Stimulated activated naive CD4-positive, alpha-beta T cell (primary cell): ENCODE measurements at places on chromosomes 2 and 18.

DNA sequence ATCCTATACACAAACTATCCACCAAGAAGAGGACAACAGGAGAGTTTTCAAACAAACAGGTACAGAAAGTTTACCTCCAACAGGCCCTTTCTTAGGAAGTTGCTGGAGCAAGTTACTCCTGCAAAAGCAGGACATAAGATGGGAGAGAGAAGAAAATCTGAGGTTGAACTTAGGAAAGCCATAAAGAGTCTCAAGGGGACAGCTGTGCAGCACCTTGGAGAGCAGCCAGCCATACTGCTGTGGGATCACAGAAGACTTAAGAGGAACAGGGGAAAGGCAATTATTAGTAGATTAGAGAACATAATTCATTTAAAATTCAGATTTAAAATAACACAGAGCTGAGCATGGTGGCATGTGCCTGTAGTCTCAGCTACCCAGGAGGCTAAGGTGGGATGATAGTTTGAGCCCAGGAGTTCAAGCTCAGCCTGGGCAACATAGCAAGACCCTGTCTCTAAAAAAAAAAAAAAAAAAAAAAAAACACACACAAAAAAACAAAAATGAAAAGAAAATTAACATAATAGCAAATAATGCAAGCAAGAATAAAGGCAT, 148.1 kb upstream of the SIX3 start:
- DNase-seq = no peak

- no peak for DNase-seq
Observed at GRCh38 chr2:58135861-58136260, 89.3 kb downstream of the VRK2 start.

DNA sequence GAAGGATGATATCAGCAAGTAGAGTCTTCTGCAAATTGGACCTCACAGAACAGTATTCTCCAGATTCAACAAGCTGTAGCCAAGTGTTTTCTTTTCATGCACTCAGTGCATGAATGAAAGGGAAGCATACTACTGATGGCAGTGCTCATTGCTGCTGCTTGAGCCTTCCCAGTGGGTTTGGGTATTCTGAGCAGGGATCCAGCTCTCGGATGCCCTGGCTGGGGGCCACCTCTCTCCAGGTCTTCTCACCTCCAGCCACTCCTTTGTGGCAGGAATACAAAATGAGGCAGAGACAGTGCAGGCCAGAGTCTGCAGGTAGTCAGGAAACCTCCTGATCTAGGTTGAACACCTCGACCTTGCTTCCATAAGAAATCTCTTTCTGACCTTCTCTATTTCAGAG, 390.4 kb upstream of the CELF4 start:
- DNase-seq = no peak

GRCh38 chr2:134515137-134515536, 203.7 kb downstream of the TMEM163 start:
- DNase-seq = no peak

- DNase-seq = no peak
Observed at GRCh38 chr2:9497017-9497416, 22.7 kb downstream of the IAH1 start.

- no peak for DNase-seq
Observed at GRCh38 chr18:51006061-51006818, 23.8 kb upstream of the SMAD4 start.

- DNase-seq = no peak
Observed at GRCh38 chr2:41711736-41712135, 336.1 kb upstream of the PKDCC start.

GRCh38 chr2:239727776-239728600, 297.2 kb downstream of the NDUFA10 start:
- DNase-seq = no peak

DNA sequence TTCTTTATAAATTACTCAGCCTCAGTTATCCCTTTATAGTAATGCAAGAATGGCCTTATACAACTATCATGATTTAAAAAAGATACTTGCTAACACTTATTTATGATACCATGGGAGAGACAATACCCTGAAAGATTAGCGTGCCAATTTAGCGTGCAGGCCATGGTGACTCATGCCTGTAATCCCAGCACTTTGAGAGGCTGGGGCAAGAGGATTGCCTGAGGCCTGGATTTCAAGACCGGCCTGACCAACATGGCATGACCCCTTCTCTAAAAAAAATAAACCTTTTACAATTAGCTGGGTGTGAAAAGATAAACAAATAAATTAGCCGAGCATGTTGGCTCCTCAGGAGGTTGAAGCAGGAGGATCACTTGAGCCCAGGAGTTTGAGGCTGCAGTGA, 493.4 kb upstream of the FSIP2 start:
- DNase-seq = no peak

DNA sequence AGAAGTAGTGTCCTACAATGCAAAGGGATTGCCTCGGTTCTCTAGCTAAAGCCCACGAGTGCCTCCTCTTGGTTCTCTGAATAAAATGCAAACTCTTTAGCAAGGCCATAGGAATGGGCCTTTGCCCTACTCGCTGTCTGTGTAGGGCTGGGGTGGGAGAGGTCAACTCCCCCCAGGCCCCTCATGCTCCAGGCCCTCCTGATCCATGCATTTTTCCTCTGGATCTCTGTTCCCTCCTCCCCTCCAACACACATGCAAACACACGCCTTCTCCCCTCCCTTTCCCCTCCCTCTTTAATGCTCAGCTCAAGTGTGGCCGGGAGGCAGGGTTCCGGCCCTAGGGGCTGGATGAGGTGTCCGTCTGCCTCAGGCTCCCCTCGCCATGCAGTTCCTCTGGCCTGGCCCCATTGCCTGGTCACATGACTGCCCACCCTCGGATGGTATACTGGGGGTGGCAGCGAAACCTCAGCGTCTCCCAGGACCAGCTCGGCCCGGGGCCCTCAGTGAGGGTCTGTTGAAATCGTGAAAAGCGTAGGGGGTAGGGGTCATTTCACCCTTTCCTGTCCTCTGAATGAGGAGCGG, 14.9 kb upstream of the KLF11 start:
- no peak for DNase-seq

DNA sequence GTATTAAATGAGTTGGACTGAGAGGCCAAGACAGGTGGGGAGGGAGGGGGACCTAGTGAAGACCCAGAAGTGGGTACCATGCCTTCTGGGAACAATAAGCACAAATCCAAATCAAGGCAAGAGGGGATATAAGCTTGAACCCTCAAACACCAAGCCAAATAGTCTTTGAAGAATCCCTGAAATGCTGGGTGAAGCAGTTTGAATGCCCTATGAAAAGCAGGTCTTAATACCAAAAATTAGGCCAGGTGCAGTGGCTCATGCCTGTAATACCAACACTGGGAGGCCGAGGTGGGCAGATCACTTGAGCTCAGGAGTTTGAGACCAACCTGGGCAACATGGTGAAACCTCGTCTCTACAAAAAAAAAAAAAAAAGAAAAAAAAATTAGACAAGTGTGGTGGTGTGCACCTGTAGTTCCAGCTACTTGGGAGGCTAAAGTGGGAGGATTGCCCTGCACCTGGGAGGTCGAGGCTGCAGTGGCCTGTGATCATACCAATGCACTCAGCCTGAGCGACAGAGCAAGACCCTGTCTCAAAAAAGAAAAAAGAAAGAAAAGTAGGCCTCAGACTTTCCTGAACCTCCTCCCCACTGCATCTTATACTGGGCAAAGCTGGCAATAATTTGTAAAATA, 3.5 kb downstream of the PCBP1 start:
- DNase-seq = no peak

- no peak for DNase-seq
Observed at GRCh38 chr2:36705326-36706020, 9.0 kb downstream of the VIT start.

DNA sequence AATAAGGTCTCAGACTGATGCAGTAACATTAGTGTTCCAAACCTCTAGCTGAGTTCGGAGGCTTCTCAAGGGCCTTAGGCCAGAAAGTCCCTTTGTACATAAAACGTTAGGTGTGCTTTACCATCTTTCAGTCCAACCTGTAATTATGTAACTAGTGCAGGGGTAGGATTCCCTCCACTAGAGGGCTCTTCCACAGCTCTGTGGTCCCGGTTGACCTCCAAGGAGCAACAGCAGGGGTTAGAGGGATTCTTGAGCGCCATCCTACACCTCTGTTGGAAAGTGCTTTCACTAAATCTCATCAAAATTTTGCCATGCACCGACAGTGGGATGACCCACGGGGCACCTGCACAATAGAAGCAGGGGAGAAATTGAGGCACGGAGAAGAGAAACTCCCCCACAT, 155.8 kb upstream of the LRP1B start:
- DNase-seq = no peak

GRCh38 chr2:39432701-39433100, 4.4 kb downstream of the MAP4K3 start:
- DNase-seq = no peak

- DNase-seq = no peak
Observed at GRCh38 chr2:124874676-124875075, 849.6 kb downstream of the CNTNAP5 start.

DNA sequence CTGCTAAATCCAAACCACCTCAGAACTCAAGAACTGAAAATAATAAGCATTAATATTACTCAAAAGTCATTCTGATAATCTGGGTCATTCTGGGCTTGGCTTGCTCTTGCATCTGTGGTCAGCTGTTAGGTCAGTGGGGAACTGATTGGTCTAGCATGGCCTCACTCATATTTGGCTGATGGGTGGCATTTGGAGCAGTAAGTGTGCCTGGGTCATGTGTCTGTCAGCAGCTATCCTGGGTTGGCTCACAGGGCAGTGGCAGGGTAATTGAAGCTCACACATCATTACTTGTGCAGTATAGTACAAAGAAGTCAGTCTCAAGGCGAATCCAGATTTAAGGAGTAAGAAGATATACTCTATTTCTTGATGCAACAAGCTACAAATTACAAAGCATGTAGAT, 9.6 kb downstream of the RPL37A start:
- DNase-seq = no peak

- no peak for DNase-seq
Observed at GRCh38 chr2:188813857-188814256, 160.3 kb upstream of the COL3A1 start.

DNA sequence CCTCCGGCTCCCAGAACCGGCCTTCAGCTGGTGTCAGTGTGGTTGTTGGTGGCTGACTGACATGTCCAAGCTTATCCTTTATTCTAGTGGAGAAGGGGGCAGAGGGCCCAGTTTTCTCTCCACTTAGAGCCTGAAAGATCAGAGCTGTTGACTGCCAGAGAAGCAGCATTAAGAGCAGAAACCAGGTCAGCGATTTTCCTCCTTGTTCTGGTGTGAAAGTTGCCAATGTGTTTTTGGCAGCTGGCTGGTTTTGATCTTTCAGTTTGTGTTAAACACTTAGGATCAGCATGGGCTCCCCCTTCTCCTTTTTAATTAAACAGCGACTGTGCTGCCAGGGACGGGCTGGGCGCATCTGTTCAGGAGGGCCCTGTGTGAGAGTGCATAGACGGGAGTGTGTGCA, 100.9 kb downstream of the ASAP2 start:
- no peak for DNase-seq

DNA sequence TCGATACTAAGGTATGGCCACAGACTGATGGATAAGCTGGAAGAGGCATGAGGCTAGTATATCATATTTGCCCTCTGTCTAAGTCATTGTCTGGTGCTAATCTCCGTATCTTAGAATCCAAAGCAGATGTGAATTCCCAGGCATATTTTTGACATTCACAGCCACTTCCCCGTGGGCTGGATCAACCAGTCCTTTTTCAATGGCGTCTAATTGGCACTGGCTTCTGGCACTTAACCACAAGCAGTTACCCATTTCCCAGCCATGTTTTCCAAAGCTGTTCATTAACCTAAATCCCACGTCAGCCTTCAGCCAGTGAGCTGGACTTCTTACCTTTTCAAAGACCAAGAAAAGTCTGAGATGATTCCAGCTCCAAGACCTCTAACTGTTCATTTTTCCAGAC, 20.7 kb upstream of the ZNF407 start:
- no peak for DNase-seq

DNA sequence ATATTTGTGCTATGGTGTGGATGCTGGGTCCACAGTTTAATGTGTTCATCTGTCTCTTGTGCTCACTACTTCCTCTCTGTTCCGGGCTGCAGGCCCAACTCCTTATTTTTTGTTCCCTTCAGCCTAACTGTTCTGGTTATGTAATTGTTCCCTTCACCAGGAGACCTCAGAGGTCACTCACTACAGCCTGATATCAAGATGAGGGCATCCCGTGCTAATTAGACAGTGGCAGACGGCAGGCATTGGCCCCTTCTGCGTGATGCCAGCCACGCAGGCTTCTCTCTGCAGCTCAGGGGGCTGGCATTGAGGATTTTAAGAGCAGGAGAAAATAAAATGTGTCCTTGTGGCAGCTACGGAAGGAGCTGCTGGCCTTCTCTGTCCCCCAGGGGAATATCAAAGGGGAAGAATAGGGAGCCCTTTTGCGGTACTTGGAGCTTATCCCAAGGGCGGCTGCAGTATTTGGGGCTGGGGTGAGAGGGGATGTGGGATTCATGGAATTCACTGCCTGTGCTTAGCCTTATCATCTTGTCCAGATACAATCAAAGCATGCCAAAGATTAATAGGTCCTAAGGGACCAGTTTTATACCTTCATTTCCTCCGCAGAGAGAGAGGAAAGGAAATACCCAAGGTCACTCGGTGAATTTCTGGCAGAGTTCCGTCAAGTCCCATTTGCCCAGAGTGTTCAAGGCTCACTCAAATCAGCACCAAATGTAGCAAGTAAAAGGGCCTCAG, 53.3 kb upstream of the TRIB2 start:
- DNase-seq = no peak

DNA sequence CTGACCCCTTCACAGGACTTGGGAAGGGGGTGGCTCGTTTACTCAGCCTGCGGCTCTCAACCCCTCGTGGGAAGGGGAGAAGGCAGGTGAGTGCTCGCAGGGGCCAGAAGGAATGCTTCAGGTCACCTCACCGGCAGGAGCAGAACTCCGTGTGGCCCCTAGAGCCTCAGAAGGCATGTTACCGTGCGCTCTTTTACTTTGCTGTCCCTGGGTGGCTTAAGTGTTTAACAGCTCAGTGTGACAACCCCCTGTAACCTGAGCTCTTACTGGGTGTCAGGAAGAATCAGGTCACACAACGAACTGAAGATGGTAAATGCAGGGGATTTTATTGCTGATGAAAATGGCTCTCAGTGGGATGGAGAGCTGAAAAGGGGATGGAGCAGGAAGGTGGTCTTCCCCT, 1235.4 kb downstream of the LRP1B start:
- no peak for DNase-seq

GRCh38 chr2:50529600-50530218, 502.2 kb downstream of the NRXN1 start:
- DNase-seq = no peak

GRCh38 chr2:70525032-70525431, 28.6 kb downstream of the TGFA start:
- no peak for DNase-seq

GRCh38 chr2:19982268-19982667, 7.6 kb downstream of the WDR35 start:
- no peak for DNase-seq

DNA sequence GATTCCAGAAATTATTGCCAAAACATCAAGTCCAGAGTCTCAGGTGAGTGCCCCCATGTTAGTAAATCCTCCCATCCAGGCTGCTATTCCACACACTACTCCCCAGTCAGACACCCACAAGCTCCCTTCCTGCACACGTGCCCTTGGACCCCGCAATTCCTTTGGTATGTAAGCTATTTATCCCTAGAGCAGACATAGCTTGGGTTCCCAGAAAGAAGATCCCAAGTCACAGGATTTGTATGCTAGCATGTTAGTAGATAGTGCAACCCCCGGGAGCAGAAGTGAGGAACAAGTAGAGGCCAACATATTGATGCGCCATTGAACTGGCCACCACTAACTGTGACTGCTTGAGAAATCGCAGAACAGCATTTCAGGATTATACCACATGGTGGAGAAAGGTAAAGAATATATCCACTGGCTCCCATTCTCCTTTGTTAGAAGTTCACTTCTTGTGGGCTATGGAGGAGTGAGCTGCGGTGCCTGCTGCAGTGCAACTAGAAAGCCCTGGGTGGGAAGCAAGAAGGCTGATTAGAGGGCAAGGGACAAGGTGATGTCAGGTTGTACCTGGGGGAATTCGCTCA, 137.5 kb upstream of the CHAC2 start:
- DNase-seq = no peak
